Activated CD4-positive, CD25-positive, alpha-beta regulatory T cell (primary cell): ENCODE measurements at places on chromosomes 1 and 21.

DNA sequence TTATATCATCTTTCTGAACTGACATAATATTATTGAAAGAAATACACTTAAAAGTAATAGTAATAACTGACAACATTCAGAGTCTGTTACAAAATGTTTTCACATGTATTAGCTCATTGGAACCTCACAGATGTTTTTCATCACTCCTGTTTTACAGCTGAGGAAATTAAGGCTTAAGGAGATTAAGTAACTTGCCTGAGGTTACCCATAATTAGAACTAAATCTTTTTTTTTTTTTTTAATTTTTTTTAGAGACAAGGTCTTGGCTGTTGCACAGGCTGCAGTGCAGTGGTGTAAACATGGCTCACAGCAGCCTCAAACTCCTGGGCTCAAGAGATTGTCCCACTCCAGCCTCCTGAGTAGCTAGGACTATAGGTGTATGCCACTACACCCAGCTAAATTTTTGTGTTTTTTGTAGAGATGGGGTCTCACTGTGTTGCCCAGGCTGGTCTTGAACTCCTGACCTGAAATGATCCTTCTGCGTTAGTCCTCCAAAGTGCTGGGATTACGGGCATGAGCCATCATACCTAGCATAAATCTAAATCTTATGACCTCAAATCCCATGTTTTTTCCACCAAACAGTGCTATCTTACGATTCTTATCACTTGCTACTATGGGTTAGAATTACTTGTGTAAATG, 64.7 kb upstream of the MACF1 start:
- DNase-seq: no peak

DNA sequence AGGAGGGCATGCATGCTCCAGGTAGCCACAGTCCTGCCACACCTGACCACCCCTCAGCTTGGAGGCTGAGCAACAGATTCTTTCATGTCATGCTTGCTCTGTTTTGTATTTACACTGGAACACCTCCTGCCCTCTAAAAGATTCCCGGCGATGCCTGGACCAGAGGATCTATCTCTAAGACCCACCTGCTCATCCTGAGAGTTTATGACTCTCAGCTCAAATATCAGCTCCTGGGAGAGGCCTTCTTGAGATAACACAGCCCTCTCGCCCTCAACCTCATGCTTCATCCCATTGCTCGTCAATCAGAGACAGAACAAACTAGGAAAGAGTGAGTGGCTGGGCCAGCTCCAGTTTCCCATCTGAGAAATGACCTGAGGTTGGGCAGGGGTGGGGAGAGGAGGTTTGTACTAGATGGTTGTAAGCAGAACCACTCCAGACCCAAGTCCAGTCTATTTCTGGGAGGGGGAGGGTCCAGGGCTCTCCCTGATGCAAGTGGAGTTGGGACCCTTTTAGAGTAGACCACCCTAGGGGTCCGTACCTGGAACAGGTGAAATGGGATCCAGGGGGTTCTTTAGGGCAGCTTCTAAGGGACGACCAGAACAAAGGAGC, 524.5 kb downstream of the MATN1 start:
- DNase-seq: no peak

DNA sequence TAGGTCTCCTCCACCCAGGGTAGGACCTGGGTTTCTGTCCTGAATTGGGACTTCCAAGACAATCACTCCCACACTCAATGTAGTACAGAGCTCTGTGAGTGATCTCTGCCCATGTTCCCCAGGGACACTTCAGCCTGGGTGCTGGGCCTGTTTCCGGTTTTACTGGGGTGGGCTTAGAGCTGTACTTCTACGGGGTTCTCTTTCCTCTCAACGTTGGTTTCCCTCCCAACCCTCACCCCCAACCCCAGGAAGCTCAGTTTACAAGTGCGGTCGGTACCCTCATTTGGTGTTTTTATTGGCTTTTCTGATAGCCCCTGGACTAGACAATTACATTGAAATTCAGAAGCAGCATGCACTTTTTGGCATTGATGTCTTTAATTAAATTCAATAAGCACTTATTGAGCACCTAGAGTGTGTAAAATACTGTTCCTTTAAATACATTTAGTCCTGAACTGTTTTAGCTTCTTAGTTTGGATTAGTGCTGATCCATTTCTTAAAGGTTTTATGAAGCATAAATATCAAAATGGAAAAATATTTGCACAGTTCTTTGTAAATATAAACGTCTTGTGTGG, 542 bp upstream of the XPR1 start:
- DNase-seq: no peak

GRCh38 chr1:47756006-47756405, 241.2 kb downstream of the TRABD2B start:
- DNase-seq: no peak

GRCh38 chr1:38027201-38028104, 14.9 kb downstream of the UTP11 start:
- DNase-seq: no peak

DNA sequence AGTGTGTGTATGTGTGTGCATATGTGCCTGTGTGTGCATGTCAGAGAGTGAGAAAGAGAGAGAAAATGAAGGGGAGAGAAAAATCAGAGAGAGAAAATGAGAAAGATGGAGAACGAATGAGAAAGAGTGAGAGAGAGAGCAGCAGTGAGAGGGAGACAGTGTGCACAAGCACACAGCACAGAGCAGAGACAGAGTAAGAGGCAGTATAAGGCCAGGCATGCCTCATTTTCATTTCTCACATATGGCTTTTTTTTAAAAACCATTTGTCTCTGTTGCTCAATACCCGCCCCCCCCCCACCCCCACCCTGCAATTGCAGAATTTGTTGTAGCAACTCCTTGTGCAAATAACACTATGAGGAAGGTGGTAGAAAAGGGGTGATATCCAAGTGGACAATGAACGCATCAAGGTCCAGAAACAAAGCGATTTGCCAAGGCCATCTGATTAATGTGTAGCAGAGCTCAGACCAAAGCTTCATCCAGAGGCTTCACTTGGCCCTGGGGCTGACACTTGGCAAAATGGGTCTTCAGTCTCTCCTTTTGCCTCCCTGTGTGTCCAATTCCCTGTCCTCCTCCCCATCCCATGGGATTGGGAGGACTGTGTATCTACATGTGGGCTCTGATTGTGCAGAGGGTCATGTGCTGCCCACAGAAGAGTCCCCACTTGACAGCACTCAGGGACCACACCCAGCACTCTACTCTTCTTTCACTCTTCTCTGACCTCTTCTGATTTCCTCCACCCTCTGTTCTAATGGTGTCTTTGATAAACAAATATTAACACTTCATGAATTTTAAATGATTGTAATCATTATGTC, 38.9 kb upstream of the HSD3B1 start:
- no peak for DNase-seq

GRCh38 chr1:115906627-115907026, 65.7 kb upstream of the NHLH2 start:
- DNase-seq: no peak

DNA sequence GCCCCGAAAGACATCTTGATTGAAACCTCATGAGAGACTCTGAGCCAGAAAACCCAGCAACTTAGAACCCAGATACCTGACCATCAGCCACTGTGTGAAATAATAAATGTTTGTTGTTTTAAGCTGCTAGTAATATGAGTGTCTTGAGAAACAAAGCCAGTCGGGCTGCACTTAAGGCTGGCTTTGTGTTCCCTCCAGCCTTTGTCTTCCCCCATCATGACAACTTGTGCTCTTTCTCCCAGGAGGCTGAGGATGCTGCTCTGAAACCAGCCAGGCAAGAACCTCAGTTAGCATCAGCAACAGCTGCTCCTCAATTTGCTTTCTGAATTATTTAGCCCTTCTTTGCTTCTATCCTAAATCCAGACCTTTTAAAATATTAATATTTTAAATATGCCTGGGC, 78.2 kb downstream of the SLC16A1 start:
- no peak for DNase-seq

GRCh38 chr21:42189431-42189830, 29.5 kb upstream of the ABCG1 start:
- DNase-seq: no peak

DNA sequence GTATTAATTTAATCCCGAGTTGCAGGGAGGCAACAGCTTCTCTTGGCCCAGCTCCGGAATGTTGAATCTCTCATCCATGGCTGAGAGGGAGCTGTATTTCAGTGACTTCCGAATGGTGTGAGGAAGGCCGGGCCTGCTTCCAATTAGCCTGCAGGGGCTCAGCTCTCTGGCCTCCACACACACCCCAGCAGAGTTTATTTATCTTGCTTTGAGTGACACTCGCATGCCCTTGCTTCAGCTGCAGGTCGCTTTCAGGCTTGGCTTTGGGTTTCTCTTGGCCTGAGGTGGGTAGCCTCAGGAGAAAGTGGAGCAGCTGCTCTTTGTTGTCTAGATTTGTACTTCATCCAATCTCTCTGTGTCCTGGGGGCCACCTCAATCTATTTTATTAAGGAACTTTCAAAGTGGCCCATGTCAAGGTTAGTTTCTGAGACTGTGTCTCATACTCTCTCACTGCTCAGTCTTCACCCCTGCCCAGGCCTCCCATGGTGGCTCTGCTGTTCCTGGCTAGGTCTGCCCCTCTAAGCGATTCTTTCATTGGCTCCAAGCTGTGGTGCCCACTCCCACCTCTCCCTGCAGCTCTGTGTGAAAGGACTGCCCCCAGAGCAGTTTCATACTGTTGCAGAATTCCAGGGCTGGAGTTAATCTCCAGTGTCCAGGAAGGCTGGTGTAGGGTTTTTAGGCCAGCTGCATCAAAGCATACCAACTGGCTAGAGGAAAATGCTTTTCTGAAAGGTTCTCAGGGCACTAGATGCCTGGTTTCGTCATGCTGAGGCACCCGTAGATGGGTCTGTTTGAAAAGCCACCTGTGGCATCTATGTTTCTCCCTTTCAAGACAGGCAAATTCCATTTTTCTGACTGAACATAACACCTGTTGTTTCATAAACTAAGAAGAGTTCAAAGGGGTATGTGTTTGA, 153.5 kb downstream of the PLXNA2 start:
- DNase-seq: no peak

DNA sequence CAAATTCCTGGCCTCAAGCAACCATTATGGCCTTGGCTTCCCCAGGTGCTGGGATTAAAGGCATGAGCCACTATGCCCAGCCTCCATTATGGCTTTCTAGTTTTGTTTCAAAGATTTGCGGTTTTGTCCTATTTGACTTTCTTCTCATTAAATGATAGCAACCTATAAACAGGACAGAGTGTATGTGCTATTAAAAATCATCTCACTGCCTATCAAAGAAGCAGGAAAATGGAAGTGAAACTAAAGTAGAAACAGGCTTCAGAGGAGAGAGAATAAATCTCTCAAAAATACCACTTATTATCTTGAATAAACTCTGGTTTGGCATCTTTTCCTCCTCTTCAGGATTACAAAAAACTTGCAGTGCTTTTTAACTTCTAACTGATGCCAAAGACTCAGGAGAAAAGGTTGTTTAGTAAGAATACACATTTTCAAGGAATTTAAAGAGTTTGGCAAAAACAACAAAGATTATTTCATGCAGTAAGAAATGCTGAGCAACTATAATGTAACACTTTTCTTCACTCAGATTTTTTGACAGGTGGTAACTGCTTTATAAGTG, 28.7 kb downstream of the ACBD3 start:
- no peak for DNase-seq

DNA sequence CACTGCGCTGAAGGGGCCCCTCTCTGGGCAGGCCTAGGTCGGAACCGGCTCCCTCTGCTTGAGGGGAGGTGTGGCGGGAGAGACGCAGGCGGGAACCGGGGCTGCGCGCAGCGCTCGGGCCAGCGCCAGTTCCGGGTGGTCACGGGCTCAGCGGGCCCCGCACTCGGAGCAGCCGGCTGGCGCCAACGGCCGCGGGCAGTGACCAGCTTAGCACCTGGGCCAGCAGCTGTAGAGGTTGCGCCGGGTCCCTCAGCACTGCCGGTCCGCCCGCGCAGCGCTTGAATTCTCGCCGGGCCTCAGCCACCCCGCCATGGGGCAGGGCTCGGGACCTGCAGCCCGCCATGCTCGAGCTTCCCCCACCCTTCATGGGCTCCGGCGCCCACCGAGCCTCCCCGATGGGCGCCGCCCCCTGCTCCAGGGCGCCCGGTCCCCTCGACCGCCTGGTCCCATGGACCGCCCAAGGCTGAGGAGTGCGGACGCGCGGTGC, 254.6 kb downstream of the COL11A1 start:
- DNase-seq: no peak

DNA sequence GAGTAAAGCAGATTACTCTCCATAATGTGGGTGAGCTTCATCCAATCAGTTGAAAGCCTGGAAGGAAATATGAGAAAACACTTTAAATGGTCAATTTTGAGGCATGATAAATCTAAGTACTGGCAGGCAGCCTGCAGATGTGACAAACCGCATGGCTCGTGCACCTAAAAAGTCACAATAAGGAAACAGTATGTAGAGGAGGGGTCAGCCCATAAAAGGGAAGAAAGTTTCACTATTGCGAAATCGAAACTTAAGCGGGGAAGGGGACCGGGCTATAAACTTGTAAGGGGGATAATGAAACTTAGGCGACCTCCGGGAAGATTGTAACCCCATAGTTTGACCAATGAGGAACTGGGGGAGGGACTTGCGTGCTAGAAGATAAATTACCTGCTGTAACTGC, 109.8 kb downstream of the PLPPR4 start:
- no peak for DNase-seq

DNA sequence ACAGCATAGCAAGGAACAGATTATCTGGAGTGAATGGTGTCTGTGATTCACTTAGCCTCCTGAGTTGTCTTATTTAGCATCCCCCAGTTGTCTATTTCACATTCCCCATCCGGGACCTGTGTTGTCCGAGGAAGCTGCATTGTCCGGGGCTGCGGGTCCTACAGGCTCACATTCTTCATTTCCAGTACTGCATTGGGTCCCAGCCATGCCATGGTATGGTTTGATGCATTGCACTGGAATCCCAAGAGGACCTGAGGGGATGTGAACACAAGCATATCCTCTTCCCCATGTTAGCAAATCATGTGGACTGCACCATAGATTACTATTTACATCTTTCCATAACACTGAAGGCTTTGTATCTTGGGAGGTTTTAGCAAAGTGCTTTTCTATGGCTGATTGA, 48.2 kb upstream of the PRELP start:
- no peak for DNase-seq

DNA sequence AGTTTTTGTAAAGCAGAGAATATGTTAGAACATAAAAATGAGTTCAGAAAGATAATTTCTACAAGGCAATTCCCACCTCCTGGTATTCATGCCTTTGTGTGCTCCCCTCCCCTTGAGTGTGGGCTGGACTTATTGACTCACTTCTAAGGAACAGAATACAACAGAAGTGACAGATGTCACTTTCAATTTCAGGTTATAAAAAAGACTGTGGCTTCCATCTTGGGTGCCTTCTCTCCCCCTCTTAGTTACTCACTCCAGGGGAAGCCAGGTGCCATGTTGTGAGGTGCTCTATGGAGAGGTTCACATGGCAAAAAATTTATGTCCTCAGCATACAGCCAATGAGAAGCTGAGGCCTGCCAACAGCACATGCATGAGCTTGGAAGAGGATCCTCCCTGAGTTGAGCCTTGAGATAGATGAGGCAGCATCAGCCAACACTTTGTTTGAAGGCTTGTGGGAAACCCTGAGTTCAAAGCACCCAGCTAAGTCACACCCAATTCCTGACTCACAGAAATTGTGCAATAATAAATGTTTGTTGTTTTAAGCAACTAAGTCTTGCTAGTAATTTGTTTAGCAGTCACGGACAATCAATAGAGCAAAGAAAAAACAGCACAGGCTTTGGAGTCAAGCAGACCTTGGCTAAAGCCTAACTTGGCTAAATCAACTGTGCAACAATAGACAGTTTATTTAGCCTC, 73.5 kb upstream of the NGF start:
- DNase-seq: no peak
